Kidney capillary endothelial cell (primary cell): ENCODE measurements at places on chromosomes 5 and 9.

DNA sequence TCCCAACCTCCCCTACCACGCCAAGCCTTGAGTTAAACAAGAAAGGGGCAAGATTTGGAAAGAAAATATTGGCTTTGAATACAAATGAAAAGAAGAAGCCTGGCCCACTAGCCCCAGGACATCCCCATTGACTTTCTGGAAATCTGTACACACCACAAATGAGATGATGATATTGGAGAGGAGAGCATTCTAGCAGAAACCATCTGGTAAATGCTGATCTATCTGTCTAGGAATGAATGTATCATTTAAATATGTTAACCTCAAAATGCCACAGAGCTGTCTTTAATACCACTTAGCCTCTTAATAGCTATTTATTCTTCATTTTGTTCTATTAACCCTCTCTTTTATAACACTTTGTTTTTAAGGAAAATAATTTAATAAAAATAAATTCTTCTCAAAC, 270.2 kb upstream of the PDE4D start:
- DNase-seq: no peak

DNA sequence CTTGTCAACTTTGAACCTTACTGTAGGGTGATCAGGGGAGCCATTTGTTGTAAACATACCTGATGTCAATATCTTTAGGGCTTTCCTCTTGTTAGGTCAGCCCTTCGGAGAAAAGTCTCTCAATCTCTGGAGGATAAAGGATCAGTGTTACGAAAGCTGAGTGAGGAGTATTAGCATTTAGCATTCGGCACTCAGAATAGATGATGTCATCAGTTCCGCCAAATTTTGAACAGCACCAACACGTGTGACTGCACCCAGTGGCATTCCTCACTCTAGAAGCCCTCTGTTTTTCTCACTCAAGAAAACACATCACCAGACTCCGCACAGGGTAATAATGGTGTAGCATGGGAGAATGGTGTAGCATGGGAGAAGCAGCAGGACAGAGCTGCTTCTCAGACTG, 87.8 kb downstream of the RASEF start:
- DNase-seq: no peak

GRCh38 chr9:110116543-110116885, 91.4 kb downstream of the C9orf152 start:
- DNase-seq: no peak

DNA sequence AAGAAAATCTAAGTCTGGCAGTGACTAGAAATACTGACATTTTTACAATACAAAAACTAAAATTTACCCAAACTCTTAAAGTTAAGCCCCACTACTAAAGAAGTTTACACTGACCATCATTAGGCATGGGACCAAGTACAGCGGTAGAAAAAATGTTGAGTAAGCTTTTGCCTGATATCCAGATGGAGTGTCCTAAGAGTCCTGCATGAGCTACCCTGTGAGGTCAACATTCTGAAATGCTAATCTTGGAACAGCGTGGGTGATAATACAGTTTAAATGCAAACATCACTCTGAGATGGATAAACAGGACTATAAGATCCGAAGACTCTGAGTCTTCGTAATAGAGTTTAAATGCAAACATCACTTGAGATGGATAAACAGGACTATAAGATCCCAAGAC, 189.7 kb downstream of the DCP2 start:
- DNase-seq: no peak

DNA sequence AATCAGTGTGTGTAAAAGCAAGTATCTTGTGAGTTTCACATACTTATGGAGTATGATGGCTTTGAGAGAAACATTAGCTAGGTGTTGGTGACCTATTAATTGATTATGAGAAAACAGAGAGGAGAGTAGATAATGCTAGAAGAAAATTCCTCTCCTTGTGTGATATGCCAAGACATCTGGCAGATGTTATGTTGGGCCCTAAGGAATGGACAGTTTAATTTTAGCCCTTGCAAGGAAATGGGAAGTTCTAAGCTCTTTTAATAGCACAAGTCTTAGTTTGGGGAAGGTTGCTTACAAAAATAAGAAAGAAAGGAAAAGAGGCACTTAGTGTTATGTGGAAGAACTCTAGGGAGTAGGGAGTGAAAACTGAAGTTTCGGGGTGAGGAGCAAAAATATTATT, 5.1 kb downstream of the ZNF462 start:
- DNase-seq: no peak

DNA sequence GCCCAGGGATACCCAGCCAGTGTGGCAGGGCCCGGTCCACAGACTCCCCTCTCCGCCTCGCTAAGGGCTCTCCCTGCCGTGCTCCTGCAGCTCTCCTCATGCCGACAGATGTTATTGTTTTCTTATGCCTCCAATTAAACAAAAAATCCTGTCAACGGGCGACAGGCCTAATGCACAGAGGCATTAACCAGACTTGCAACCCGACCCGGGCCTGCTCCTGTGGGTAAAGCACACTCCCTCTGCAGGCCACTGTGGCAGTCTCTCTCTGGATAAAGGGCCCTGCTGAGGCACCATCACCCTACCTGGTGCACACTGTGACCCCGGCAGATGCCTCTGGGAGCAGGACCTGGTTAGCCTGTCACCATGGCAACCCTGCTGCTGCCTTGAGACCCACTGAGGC, 27.5 kb upstream of the HAND1 start:
- DNase-seq: no peak

DNA sequence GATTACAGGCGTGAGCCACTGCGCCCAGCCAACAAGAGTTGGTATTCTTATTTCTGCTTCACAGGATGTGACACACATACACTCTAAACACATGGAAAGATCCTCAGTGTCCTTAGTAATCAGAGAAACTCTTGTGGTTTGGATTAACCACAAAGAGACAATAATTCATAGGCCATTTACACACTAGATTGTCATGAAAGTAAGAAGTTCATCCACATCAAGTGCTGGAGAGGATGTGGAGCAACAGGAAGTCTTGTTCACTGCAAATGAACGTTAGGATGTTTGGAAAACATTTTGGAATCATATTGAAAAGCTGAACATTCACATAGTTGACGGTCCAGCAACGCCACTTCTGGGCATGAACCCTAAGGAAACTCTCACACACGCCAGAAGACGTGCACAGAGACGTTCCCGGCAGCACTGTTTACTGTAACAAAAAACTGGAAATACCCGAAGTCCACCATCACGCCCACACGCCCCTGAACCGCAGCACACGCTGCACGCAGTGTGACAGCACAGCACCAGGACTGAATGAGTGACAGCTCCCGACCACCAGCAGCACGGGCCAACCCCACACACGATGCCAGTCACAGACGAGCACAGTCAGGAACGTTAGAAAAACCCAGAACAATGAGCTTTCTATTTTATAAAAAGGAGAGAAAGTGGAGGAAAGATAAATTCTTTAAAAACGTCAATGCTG, 87.6 kb downstream of the COL23A1 start:
- no peak for DNase-seq

GRCh38 chr5:97548739-97549080, 365.7 kb upstream of the RIOK2 start:
- DNase-seq: no peak

DNA sequence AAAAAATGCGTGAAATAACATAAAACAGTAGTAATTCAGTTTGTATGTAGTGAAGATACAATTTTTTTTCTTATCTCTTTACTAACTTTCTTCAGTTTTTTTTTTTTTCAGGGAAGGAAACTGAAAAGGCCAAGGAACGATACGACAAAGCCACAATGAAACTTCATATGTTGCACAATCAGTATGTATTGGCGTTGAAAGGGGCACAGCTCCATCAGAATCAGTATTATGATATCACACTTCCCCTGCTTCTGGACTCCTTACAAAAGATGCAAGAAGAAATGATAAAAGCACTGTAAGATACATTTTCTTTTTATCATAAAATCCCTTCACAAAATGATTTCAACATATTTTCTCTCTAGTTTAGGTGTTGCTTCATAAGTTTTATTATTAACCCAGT, 120.0 kb downstream of the FER start:
- DNase-seq: no peak

- no peak for DNase-seq
Observed at GRCh38 chr5:6634306-6634705, 1.1 kb downstream of the SRD5A1 start.

DNA sequence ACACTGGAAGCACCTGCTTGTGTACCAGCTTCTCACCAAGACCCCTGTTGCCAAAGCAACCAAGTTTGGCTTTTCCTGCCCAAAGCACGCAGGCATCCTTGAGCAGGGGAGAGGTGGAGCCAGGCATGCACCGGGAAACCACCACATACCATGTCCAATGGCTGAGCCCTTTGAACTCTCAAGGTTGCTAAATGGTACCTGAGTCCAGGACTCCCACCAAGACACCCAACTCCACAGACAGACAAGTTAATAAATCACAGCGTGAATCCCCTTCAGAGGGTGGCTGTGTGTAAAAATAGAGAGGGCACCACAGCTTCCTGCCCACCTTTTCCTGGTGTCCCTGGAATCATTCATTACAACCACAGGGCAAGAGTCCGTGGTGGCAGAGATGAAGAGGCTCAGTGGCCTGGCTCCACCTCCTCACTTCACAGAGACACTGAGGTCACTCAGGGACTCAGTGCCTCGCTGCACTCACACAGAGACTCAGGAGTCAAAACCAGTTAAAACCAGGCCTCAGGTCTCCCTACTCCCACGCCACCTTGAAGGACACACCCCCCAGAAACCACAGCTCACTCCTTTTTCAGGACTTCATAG, 143.7 kb downstream of the C5orf15 start:
- DNase-seq: no peak

- no peak for DNase-seq
Observed at GRCh38 chr9:134442486-134443173, 116.4 kb downstream of the RXRA start.

- no peak for DNase-seq
Observed at GRCh38 chr5:71924980-71925379, 182.3 kb upstream of the MAP1B start.

- no peak for DNase-seq
Observed at GRCh38 chr5:148201151-148201550, 1.7 kb upstream of the SPINK6 start.

DNA sequence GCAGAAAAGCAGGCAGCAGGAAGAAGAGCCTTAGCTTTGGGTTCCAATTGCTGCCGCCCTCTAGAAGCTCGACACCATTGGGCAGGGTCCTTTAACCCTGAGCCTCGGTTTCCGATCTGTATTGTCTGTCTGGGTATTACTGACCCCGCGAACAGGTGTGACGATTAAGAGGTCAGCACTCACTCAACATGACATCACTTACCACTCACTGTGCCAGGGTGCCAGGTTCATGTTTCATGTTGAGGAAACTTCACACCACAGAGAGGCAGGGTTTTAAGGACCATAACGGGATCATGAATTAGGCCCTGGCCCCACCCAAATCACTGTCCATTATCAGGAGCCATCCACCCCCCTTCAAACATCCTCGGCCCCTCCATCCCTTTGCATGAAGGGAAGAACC, 75.5 kb downstream of the GPR21 start:
- DNase-seq: no peak

DNA sequence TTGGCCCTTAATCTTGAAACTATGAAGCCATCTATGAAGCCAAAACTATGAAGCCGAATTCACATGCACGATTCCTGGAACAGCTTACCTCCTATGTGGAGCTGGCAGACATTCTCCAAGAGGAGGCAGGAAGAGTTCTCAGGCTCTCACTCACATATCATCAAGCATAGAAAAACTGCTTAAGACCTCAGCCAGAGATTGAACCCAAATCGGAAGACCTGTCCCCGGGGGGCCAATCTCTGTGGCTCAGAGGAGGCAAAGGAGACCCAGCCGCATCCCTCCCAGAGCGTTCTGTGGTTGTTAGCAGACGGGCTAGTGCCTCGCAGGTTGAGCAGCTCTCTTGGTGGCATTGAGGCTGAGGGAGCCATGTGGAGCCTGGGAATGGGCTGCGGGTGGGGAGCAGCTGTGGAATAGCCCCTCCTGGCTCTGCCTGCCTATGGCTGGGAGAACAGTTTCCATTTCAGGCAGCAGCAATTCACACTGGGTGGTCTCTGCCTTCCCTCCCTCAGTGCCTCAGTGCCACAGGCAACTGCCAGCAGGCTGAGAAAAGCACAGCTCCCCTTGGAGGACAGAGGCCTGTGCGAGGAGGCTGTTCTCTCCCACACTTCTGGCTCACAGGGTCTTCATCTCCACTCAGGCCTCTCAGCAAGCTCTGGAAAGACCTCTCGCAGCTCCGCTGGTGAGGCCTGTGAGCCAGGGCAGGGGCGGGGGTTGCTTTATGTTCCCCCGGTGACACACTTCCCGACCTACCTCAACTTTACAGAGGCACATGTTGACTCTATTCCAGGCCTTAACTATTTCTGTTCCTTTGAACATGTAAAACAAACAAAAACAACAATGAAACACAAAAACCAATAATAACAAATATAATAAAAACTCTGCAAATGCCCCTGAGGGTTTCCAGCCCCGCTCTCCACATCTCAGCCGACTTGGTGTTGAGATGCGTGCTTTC, 17.4 kb upstream of the TMEM174 start:
- DNase-seq: no peak

- DNase-seq: peak; percentile 81
Observed at GRCh38 chr9:2655411-2655901, 33.9 kb downstream of the VLDLR start.

- no peak for DNase-seq
Observed at GRCh38 chr9:125038166-125038565, 97.3 kb upstream of the GOLGA1 start.

- no peak for DNase-seq
Observed at GRCh38 chr5:156128026-156128425, 198.9 kb upstream of the SGCD start.

DNA sequence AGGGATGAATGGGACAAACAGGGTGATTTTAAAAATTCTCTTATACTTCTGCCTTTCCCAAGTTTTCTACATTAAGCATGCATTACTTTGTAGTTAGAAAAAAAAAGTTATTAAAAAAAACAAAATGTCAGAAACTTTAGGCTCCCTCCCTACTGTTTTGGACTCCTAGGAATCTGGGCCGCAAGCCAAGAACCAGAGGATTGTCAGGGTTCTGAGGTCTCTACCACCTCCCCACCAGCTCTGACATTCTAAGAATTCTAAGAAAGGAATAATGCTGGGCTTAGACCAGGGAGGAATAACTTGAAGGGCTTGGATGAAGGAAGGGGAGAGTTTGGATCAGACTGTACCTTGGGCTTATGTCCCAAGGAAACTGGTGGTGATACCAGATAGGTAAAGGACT, 1.1 kb upstream of the ARHGEF39 start:
- no peak for DNase-seq

DNA sequence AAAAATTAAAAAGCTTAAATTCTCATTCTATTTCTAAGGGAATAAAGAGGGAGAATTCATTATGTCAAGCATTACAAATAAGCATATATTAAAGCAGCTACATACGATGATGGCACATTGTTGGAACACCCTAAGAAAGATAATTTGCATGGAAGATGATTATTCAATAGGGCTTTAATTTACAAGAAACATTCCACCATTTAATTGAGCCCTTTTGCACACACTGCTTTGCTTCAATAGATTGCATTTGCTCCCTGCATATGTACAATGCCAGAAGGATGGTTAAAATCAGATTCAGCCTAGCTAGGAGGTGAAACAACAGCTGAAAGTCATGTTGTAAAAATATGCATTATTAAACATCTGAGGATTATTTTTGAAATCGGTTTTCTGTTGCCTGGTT, 21.8 kb downstream of the KIAA1958 start:
- DNase-seq: no peak

GRCh38 chr9:126363847-126364671, 37.4 kb downstream of the MVB12B start:
- no peak for DNase-seq

- DNase-seq: peak; percentile 88
Observed at GRCh38 chr9:134551644-134552348, 89.8 kb upstream of the COL5A1 start.

GRCh38 chr5:116626945-116627679, 52.5 kb upstream of the SEMA6A start:
- no peak for DNase-seq

GRCh38 chr9:106324053-106324585, 538.8 kb upstream of the ZNF462 start:
- no peak for DNase-seq

GRCh38 chr9:126420643-126421564, 94.3 kb downstream of the MVB12B start:
- no peak for DNase-seq
